ENCODE measurements at places on chromosomes 3 and 15.

DNA sequence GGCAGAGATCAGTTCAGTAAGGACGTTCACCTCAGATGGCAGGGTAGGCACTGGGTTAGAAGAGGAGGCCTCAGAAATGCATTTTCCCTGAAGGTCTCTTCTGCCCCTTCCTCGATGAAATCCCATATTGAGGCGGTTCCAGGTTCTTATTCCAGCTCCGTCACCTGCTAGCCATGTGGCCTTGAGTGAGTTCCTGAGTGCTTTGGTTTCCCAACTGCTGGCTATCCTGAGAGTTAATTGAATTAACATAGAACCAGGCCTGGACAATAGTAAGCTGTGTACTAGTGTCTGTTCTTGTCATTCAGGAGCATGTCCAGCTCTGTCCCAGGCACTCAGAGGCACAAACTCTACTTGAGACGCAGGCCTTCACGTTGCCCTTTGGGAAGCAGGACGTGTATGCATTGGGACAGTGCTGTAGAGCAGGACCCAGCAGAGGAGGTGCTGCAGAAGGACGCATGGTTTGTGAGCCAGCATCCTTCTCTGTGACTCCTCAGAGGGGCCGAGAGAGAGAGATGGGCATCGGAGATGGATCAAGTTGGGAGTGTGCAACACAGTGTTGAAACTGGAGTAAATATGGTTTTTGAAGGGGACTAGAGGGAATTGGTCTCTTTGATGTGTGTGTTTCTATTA is 114.2 kb downstream of the ASB7 start:
- no peak for DNase-seq

DNA sequence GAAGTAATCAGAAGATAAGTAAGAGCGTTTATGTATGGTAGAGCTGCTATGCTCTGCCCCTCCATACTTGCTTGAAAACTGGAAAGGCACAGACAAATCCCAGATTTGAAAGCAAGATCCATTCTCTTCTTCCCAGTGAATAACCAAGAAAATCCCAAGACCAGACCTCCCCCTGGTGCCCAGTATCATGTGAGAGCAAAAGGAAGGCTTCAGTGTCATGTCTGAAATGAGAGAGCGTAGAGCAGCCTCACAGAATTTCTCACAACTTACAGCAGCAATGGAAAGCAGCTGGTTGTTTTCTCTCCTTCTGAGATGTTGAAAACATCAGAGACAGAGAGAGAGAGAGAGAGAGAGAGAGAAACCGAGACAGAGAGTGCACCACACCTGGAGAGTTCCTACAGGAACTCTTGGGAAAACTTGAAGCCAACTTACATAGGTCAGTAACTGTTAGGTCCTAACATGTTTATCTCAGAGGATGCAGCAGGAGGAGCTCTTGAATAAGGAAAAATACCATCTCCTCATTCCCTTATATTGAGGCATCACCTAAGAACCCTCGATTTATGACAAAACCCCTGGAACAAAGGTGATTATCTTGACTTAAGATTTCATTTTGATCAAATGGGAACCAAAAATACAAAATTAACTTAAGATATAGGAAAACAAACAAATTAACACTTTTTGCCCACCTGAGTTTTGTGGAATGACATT is 273.3 kb downstream of the NSUN3 start:
- peak; percentile 84 for DNase-seq

DNA sequence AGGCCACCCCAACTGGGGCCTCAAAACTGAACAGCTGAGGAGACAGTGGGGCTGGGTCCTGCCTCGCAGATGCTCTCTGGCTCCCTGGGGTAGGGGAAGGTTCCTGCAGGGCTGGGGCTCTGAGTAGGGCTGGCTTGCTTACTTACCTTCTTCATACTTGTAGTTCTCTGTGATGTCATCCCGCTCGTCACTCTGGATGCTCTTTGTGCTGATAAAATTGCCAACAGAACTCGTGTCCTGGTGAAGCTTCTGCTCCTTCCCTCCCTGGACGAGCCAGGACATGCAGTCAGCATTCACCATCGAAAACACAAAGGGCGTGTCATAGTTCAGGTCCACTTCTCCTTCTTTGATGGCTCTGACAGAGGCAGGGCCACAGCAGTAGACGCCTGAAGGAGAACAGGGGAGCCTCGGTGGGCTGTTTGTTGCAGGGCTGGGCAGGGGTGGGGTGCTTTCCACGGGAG is 17.9 kb upstream of the EPB42 start:
- DNase-seq: no peak

- DNase-seq: no peak
Observed at GRCh38 chr3:191770541-191770940, 309.6 kb downstream of the PYDC2 start.

DNA sequence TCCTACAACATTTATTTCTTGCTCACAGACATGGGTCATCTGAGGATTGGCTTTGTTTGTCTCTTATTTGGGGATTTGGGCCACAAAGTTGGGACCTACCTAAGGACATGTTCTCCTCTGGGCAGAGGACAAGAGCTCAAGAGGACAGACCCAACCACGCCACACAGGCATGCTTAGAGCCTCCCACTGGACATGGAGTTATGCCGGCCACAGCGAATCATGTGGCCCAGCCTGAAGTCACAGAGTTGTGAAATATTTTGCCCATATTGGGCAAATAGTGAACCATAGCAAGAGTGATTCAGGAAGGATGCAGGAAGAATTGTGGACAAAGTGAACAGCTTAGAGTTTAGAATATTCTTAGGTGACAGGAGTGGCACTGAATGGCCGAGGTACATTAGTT is 9.9 kb downstream of the TRAK1 start:
- DNase-seq: peak; percentile 76

GRCh38 chr3:66320390-66320789 is 99.6 kb downstream of the SLC25A26 start:
- DNase-seq: no peak

DNA sequence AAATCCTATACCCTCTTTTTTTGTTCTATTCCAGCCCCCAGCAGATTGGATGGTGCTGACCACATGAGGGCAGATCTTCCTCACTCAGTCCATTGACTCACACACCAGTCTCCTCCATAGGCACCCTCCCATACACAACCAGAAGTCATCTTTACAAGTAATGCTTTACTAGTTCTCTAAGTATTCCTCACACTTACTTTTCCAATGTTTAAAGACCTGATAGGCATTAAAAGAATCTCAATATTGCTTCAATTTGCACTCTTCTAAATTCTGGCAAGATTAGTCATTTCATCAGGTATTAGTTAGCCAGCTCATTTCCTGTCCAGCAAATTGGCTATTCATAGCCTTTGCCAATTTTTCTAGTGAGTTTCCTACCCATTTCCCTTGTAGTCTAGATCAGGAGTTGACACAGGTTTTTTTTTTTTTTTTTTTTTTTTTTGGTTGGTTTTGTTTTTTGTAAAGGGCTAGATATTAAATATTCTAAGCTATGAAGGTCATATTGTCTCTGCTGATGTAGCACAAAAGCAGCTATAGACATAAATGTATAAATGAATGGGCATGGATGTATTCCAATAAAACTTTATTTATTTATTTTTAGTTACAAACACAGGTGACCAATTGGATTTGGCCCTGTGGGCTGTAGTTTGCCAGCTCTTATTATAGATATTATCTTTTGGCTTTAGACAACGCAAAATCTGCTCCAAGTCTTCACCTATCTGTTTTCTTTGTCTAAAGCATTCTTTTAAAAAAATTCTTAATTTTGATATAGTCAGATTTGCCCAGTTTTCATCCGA is 76.1 kb downstream of the ABHD5 start:
- peak; percentile 81 for DNase-seq

- no peak for DNase-seq
Observed at GRCh38 chr3:26460985-26461384, 161.6 kb upstream of the LRRC3B start.

GRCh38 chr3:34109021-34109420 is 310.6 kb downstream of the PDCD6IP start:
- no peak for DNase-seq

- no peak for DNase-seq
Observed at GRCh38 chr3:152331998-152332397, 63.3 kb downstream of the MBNL1 start.

GRCh38 chr3:56753206-56753820 is 48.4 kb downstream of the ARHGEF3 start:
- DNase-seq: peak; percentile 57

DNA sequence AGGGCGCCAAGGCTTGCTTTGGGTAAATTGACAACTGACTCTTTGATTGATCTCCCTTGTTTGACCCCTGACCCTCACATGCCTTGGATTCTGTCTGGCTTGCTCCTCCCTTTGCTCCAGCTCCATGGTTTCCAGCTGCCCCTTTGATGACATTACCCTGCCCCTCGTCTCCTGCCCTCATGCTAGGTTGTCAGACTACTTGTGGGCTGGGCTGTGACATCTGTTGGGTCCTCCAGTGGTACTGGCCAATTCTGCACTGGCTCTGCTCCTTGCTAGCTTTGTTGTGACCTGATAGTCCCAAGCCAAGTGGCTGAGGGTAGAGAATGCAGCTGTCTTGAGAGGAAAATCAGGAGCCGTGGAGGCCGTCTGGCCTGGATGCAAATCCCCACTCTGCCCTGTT is 6.2 kb downstream of the THSD4 start:
- DNase-seq: no peak

DNA sequence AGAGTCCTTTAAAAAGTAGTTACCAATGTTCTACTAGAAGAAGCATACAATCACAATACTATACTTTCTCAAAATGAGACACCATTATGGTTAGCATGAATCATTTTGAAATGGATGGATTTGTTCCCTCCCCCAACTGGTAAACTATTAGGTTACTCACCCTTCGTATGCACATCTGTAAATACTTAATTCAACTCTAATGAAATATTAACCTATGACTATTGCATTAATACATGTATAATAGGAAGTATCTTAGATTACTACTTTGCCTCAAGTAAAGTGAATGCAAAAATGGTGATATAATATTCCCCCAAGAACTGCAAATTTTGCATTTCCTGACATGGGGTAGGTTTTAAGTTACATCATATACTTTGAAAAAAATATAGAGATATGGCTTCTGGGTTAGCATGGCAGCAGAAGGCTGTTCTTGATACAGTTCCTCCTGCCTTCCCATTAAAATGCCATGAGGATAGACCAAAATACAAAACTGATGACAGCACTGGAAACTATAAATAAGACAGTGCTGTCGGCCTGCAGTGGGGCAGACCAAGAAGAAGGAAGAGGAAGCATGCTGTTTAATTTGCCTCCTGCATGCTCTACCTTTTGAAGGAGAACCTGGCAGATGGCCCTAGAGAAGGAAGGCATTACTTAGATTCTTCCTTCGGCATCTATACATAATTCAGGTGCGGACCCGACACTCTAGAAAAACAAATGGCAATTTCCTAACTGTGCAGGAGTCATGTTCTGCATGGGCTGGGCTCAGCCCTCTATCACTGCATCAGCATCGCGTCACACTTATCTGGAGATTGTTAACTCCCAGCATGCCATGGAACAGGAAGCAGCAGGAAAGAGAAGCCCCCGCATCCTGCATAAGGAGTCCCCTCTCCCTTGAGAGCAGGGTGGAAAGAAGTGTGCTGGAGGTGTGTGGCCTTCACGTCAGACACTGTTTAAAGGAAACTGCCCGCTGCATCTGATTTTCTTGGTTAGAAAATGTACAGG is 41.8 kb upstream of the NEO1 start:
- DNase-seq: no peak

GRCh38 chr15:50134524-50135024 is 15.5 kb upstream of the ATP8B4 start:
- peak; percentile 84 for DNase-seq

DNA sequence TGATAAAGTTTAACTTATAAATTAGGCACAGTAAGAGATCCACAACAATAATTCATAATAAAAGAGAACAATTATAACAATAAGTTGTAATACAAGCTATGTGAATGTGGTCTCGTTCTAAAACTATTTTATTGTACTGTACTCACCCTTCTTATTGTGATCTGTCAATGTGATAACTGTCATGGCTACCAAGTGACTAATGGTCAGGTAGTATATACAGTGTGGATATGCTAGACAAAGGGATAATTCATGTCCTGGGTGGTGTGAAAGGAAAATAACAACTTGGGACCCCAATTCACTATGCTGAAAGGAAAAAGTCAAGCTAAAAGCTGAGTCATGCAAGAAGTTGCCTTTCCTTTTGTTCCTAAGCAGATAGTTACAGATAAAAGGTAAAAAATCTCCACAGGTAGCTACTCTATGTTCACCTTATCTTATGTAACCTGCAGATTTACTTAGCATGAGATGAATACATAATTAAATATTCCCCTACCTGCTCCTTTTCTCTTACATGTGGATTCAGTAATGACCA is 10.7 kb upstream of the CYP8B1 start:
- no peak for DNase-seq

- no peak for DNase-seq
Observed at GRCh38 chr3:55904716-55905115, 417.6 kb upstream of the WNT5A start.

- peak; percentile 98 for DNase-seq
Observed at GRCh38 chr15:70892002-70892911, at the start of the genes LRRC49 and THAP10. TSS of gene LRRC49 (plus strand) at chr15:70892826. CDS start at chr15:70892895, 69 bp downstream. TSS of gene THAP10 (minus strand) at chr15:70892433. CDS start at chr15:70892272, 161 bp downstream.

DNA sequence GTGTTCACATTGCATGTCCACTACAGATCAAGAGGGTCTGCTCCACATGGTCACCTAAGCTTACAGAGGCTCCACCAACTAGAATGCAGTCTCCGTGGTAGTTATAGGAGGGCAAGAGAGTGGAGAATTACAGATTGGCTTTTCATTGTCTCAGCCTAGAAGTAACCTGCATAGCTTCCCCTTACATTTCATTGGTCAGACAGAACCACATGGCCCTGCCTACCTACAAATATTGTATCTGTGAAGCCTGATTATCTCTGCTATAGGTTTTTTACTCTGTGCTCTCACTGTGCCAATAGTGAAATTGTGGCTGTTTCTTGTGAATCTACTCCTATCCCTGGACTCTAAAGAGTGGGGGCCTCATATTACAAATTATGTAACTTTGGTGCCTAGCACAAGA is 2.5 kb upstream of the TLNRD1 start:
- no peak for DNase-seq

DNA sequence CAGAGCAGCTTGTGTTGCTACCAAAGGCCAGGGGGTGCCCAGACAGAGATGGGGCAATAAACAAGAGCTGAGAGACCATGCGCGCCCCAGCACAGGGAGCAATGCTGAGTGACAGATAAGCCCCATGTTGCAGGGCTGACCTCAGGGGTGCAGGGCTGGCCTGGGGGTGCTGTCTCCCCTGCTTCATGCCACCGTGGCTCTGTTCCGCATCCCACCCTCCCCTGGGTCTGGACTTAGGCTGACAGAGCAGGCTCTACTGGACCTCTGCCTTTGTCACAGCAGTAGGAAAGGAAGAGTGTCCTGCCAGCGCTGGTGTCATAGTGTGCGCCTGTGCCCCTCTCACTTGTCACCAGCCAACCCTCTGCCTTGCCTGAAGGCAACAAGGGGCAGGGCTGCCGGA is 67.4 kb upstream of the IQSEC1 start:
- no peak for DNase-seq

- peak; percentile 62 for DNase-seq
Observed at GRCh38 chr15:72168131-72168807, 29.3 kb downstream of the GRAMD2A start.

- no peak for DNase-seq
Observed at GRCh38 chr3:37097776-37098175, 76.6 kb downstream of the LRRFIP2 start.

All from cardiac fibroblast (primary cell).